ENCODE measurements at places on chromosomes 5 and 9. TPM values are rescaled to one million over a fixed set of nuclear protein-coding genes. Genes with fewer than 3 reads are reported as not detected.

Gene PDZD2
- 9.9 TPM for total RNA-seq

Gene PCDHGC5
- total RNA-seq, result 0.66 TPM

GRCh38 chr9:75089373-75089766, 1.1 kb downstream of the OSTF1 start:
- DNase-seq, result no peak

GRCh38 chr9:128800061-128800460, 13.0 kb downstream of the TBC1D13 start:
- no peak for DNase-seq

- no peak for DNase-seq
These were observed 193.8 kb downstream of the CSNK1G3 start for GRCh38 chr5:123705741-123706140.

DNA sequence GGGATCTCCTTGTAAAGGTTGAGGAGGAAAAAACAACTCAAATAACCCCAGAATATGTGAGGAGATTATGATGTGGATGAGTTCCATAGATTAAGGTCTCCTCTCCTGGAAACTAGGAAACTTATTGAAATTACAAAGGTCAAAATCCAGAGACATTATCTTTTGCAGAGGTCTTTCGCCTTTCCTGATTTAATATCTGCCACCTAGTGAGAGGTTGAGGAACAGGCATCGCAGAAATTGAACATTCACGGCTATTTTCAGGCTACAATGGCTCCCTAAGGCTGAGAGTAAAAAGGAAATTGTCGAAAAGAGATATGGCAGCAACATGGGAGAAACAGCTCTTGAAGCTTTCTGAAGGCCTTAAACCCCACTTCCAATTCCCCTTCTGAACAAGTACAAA, 127.5 kb upstream of the PLCXD3 start:
- no peak for DNase-seq
